ENCODE measurements at places on chromosomes 4 and X.

DNA sequence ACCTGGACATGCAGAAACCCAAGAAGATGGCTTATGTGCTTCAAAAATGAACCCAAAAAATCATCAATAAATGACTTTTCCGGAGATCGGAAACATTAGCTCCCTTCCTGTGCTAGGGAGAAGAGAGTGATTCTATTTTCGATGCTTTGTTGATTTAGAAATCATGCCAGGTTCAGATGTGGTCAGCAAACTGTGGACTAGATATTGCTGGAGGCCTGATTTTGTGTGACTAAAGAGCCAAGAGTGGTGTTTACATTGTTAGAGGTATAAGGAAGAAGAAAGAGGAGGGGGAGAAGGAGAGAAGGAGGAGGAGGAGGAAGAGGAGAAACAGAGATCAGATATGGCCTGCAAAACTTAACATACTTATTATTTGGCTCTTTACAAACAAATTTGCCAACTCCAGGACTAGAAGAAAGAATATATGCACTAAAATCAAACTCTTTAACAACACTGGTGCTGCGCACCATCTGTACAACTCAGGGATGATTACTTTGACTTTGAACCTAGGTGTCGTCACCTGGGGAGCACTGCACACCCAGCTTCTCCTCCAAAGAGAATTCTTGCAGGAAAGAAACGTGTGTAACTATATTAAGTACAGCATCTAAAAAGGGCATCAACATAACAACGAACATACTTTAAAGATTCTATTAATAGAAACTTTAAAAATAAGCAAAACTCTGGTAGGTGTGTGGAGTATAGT is 664.9 kb upstream of the LCORL start:
- DNase-seq = no peak

- no peak for DNase-seq
Observed at GRCh38 chr4:13920111-13920875, 292.8 kb upstream of the BOD1L1 start.

- DNase-seq = peak; percentile 72
Observed at GRCh38 chr4:101075536-101075935, 271.8 kb downstream of the PPP3CA start.

GRCh38 chr4:94302191-94302590 is 40.4 kb downstream of the HPGDS start:
- peak; percentile 20 for DNase-seq

DNA sequence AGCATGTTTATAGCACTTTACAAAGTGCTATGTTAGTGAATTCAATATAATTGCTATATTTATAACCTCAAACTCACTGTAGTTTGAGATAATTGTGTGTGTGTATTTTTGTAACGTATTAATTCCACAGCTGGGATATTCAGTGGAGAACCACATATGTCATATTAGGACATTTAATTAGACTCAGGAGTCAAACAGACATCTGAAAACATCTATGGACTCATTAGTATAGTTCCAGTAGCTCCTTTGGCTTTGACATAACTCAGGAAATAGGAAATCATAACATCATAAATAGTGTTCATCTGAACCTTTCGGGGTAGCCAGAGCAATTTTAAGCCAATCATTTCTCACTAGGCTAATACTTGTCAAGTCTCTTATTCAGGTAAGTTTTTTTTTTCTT is 38.8 kb downstream of the NAA11 start:
- DNase-seq = no peak

GRCh38 chrX:12563121-12563520 is 228.1 kb upstream of the PRPS2 start:
- DNase-seq = no peak

DNA sequence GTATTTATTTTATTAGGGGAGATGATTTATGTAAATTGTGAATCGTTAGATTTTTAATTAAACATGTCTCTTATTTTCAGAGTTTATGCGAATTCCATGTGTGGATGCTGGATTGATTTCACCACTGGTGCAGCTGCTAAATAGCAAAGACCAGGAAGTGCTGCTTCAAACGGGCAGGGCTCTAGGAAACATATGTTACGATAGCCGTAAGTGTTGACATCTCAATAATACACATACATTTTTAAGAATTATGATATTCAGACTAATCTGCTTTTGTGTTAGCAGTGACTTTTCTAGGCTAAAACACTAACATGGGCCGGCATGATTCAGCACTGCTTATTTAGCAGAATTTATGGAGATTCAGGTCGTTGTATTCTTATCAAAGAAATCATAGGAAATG is 91.2 kb downstream of the RAP1GDS1 start:
- peak; percentile 6 for DNase-seq

GRCh38 chr4:119246177-119246733 is 33.7 kb downstream of the USP53 start:
- DNase-seq = no peak

DNA sequence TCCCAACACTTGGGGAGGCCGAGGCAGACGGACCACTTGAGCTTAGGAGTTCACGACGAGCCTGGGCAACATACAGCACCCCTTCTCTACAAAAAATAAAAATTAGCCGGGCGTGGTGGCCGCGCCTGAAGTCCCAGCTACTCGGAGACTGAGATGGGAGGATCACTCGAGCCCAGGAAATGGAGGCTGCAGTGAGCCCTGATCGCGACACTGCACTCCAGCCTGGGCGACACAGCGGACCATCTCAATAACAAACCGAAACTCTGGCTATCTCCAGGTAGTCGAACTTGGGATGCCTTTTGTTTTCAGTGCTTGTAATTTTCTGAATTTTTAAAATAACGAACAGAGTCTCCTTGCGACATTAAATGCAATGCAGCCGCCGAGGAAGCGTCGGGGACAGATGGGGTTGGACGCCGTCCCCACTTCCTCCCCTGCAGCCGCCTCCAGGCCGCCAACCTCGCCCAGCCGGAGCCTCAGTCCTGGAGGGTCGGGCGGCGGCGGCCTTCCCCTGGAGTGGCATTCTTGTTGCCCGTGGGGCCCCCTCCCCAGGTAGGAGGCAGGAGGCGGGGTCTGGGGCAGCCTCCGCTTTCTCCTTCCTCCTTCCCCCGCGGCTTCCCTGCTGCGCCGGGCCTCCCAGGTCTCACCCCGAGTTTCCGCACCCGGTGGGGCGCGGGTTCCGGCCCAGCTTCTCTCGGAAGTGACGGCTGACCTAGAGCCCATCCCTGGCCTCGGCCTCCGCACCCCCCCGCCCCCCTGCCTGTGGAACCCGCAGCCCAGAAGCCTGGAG is 14.6 kb downstream of the HMX1 start:
- peak; percentile 2 for DNase-seq

DNA sequence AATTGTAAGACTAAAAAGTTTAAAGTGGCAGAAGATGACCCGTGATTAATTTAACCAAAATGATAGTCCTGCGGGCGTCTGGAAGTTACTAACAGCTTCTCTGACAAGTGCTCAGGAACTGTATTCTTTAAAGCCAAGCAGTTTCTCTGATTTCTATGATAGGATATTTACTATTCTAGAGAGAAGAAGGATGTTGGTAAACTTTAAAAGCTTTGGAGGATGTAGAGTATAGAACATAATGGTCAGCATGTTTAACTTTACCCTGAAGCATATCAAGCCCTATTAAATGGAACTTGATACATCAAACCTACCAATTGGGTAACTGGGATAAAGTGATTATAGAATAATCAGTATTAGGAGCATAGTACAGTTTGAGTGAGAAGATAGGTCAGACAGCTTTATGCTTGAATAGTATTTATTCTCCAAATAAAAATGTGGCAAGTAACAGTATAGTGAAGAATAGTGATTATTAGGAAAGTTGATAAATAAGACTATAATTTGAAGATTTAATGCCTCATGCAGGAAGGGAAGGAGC is 1.8 kb downstream of the STIM2 start:
- DNase-seq = no peak

DNA sequence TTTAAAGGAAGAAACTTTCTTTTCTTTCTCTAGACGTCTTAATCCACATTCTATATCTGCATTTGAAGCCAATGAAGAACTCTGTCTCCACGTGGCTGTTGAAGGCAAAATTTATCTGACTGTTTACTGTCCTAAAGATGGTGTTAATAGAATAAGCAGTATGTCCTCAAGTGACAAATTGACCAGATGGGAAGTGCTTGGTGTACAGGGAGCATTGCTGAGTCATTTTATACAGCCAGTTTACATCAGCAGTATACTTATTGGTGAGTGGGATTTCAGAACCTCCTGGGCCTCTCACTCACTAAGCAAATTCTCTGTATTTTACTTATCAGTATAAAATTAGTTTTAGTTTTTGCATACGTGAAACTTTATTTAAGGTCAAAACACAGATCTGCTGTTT is 33.7 kb downstream of the ADAD1 start:
- DNase-seq = no peak

- no peak for DNase-seq
Observed at GRCh38 chr4:2093265-2093664, 34.1 kb downstream of the NAT8L start.

GRCh38 chrX:48802089-48802904 is 430 bp downstream of the HDAC6 start:
- peak; percentile 69 for DNase-seq

DNA sequence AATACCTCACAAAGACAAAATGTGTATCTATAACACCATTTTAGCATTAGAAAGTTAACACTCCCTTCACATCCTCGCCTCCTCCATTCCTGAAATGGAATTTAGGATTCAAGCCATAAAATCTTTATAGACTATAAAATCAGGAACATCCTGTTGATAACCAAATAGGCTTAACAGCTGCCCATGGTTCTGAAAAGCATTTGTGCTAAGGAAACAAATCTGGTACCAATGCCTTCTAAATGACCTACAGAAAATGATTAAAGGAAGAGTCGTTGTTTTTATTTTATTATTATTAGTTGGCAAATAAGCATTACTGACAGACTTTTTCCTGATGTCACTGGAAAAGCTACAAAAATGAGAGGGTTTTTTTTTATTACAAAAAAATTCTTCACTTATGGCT is 79.8 kb downstream of the PAPSS1 start:
- DNase-seq = no peak

DNA sequence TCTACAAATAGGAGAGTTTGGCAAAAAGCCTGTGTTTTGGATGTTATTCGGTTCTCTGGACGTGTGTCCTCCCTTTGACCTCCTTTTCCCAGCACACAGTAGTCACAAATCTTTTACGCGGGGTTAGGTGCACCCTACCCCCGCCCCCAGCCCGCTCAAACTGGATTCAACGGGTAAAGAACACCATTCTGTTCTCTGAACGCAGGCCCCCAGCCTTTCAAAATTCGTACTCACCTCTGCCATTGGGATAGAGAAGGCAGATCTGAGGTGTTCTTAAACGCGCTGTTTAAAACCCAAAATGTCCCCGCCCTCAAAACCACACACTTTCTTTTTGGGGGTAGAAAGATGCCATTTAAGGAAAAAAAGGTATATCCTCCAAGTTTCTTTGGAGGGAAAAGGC is 2.7 kb downstream of the LEF1 start:
- no peak for DNase-seq

- DNase-seq = peak; percentile 70
Observed at GRCh38 chrX:115940888-115941332, 229.6 kb upstream of the AGTR2 start.

GRCh38 chrX:153633607-153634180 is 13.3 kb upstream of the DUSP9 start:
- DNase-seq = no peak

GRCh38 chr4:53281438-53281837 is 84.4 kb downstream of the SCFD2 start:
- no peak for DNase-seq

GRCh38 chrX:68672581-68673318 is 25.3 kb downstream of the STARD8 start:
- no peak for DNase-seq

DNA sequence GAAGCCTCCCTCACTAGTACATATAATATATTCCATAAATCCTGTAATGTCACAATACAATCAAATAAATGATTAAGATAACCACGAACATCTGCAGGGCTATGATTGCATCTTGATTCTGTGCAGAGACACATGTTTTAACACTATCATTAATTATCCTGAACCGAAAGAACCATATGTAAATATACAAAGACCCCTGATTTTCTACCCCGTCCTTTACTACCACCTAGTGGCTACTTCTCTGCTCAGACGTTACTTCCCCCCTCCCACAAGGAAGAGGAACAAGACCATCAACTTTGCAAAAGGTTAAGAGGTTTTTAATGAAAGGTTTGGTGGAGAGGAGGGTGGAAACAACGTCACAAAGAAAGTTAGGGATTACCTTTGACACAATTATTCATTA is 134.0 kb downstream of the COL4A6 start:
- DNase-seq = no peak

DNA sequence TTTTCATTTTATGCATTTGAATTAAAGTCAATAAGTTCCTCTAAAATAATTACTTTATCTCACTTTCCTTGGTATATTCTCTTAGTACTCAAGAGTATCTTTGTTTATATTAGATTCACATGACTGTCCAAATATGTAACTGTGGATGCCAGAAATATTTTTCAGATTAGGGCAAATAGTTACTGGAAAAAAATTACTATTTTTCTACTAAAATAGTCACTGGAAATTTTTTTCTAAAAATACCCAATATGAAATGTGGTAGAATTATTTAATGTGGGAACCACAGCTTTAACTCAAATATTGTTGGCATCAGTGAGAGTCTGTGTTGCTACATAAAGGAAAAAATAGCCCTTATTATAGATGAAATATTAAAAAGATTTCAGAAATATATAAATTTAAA is 70.4 kb upstream of the NMU start:
- DNase-seq = no peak

DNA sequence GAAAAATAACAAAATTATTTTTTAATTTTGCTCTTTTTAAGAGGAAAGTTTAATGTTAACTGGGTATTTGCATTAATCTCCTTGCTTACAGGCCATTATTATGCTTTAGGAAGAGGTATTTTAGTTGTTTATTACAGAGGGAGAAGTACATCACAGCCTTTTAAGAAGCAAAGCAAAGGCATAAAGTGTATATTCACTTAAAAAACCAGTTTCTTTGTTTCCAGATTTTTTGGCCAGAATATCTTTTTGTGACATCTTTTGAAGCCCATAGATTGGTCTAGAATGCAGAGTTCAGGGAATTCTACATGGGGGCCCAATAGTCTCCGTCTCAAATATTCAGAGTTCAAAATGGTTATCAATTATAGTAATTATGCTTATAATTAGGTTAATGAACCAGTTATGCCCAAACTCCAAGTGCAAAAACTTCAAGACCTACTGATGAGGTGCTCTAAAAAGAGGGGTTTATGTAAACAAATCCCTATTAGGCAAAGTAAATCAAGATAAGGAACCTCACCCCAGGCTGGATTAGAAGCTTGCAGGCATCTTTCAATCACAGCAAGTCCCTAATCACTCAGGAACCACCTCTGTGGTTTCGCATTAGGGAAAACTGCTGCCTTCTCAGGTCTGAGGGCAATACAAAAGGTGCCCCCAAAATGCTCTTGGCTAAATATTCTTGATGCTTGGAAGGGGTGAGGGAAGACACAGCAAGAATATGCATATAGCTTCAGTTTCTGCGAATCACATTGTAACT is 1.4 kb downstream of the CXXC4 start:
- DNase-seq = no peak

DNA sequence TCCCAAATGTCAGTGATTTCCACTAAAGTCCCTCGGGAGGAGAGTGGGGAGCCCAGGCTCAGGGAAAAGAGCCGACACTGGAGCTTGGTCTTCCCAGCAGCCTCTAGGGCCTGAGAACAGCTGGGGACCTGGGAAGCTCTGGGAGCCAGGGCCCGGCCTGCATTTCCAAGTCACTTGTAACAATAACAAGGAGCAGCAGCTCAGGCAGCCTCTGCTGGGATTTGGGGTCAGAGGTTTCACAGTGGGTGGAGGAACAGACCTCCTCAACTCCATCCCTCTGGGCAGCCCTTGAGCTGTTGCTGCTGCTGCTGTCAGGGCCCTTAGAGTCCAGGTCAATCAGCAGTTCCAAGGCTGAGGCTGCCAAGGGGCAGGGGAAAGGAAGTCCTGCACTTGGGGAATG is 11.1 kb downstream of the STARD8 start:
- no peak for DNase-seq

Data from MV-4-11 (cell line).